ENCODE measurements at places on chromosomes 7 and 10.

- no peak for DNase-seq
Observed at GRCh38 chr7:49783446-49783845, 10.0 kb downstream of the VWC2 start.

DNA sequence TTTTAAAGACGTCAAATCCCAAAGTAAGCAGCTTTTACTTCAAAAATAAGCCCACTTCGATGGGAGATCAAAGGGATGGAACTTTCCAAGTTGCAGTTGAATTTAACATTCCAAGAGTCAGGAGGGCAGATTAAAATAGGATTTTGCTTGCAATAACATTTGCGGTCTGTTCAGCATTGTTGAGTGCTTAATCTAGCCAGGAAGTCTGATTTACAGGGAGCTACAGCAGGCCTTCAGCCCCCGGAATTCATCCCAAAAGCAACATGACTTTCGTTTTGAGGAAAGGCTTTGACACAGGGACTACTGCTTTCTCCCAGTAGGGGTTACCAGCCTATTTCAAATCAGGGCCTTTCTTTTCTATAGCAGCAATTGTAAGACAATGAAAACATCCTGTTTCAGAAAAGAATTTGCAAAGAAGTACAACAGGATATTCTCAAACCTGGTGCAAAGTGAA, 279.6 kb upstream of the PITRM1 start:
- DNase-seq, result no peak

GRCh38 chr10:86049442-86049841, 317.2 kb downstream of the GRID1 start:
- DNase-seq, result no peak

DNA sequence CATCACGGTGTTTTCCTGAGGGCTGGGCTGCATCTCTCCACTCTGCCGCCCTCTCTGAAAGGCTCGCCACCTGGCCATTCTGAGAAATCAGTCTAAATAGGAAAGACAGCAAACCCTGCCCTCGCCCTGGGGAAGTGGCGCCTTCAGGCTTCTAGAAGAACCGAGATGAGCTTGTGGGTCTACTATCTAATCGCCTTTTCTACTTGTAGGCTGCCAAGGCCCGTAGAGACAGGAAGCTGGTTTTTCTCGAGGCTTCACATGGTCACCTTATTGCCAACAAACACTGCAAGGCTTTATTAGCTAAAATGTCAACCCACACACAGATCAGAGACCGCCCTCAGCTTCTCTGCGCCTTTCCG, 21.4 kb downstream of the LAT2 start:
- no peak for DNase-seq

GRCh38 chr7:36438211-36438610, 48.5 kb downstream of the ANLN start:
- no peak for DNase-seq

- DNase-seq, result no peak
Observed at GRCh38 chr10:105971460-105971859, 1193.0 kb downstream of the SORCS1 start.

- DNase-seq, result no peak
Observed at GRCh38 chr10:72800000-72800740, 93.4 kb upstream of the OIT3 start.

- peak; percentile 16 for DNase-seq
Observed at GRCh38 chr7:139895141-139895829, 66.2 kb downstream of the TBXAS1 start.

DNA sequence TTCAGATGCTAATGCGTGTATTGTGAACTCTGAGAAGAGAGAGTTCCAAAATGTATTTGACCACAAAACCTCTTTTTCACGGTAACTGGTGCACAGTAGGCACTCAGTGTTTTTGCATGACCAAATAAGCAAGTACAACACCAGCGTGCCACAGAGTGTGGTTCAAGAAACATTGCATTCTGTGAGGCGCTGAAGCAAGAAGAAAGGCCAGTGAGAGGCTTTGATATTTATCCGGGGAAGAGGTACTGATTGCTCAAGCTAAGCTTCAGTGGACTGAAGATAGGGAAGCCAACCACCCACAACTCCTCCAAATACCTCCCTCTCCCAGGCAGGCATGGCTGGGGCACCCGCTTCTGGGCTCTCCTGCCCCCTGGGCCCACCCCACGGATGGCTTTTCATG, 611.2 kb downstream of the SDK1 start:
- no peak for DNase-seq

GRCh38 chr10:62433181-62433692, 59.1 kb downstream of the ZNF365 start:
- no peak for DNase-seq
